ENCODE measurements at places on chromosomes 2 and 18.

GRCh38 chr2:3222636-3223035 is 155.0 kb downstream of the EIPR1 start:
- DNase-seq: no peak

DNA sequence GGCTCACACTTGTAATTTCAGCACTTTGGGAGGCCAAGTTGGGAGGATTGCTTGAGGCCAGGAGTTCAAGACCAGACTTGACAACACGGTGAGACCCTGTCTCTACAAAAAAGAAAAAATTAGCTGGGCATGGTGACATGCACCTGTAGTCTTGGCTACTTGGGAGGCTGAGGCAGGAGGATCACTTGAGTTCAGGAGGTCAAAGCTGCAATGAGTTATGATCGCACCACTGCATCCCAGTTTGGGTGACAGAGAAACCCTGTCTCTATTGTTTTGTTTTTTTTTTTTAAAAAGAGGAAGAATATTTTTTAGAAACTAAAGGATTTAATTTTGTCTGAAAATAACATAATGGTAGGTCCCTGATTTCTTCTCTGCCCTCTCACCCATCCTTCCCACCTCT is 79.4 kb upstream of the TMEM200C start:
- DNase-seq: no peak

DNA sequence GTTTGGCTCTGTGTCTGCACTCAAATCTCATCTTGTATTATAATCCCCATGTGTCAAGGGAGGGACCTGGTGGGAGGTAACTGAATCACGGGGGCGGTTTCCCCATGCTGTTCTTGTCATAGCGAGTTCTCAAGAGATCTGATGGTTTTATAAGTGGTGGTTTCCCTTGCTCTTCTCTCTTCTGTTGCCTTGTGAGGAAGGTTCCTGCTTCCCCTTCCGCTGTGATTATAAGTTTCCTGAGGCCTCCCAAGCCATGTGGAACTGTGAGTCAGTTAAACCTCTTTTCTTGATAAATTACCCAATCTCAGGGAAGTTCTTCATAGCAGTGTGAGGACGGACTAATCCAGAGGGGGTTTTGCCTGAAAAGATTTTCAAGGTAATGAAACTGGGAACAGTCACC is 245.4 kb downstream of the GALR1 start:
- no peak for DNase-seq

DNA sequence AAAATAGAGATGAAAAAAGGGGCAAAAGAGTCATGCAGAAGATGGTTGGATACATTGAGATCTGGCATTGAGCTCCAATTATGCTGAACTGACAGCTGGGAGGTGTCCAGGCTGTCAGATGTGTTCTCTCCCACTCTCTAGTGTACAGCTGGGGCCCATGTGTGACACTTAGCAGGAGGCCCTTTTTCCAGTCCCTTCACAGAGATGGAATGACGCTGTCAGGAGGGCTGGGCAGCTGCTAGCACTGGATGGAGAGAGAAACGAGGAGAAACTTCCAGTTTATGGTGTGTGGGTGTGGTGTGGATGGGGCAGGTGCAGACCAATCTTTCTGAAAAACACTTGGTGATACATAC is 437.7 kb upstream of the HS6ST1 start:
- no peak for DNase-seq

GRCh38 chr2:117222809-117223208 is 591.7 kb upstream of the DDX18 start:
- DNase-seq: no peak

DNA sequence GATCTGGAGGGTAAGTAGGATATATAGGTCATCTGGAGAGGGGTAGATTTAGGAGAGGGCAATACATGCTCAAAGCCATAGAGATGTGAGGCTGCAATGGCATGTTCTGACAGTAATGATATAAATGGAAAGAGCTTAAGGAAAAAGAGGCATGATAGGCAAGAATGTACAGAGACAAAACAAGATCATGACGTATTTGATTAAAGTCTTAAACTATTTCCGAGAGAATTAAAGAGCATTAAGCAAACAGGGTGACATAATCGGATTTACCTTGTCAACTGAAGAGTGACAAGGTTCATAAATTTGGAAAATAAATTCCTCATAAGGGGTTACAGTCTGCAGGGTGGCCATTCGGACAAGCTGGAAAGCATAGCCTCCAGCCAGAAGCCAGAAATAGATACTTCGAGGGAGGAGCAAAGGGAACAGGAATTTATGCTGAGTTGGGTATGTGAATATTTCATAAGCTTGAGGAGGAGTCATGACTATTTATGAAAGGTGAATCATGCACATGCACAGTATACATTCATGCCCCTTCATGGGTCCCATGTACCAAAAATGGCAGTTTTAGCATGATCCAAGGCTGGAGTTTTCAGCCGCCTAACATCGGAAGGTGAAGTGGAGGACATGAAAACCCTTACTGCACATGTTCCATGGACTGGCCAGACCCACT is 396.2 kb upstream of the VWC2L start:
- no peak for DNase-seq

DNA sequence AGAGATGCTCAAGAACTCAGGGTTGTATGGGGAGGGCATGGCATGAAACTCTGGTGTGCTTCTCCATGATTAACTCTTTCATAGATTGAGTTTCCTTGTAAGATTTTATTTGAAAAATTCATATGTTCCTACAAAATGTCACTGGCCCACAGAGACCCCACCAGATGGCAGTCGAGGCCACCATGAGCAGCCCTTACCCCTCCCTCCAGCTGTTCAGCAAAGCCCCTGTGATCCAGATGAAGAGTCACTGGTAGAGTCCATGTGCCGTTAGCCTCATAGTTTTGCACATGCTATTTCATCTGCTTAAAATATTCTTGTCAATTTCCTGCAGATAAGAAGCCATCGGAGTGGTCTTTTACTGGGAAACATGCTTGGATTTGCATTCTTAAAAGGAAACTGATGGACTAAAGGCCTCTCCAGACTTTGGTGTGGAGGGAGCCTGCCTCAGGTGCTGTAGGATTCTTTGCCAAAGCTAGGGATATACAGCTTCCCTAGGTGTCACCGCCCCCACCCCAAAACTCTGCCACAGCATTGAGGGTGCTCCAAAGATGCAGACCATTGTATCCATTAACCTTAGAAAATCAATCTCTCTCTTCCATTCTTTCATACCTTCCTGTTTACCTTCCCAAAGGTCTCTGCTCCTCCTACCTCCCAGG is 18.8 kb downstream of the ZNF385B start:
- no peak for DNase-seq

DNA sequence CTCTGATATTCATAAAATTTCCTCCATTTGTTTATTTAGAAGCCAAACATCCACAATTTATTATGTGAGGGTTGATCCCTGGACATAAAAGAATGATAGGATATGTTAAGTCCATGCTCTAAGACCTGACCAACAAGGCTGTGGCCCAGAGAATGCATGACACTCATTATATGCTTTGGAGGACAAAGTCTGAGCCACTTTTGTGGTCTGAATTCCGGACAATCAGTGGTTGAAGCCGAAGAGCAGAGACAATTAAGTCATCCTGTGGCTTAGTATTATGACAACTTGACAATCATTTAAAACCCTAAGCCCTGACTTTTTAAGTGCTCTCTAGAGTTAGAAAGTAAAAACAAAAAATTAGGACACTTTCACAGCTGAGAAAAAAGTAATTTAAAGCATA is 483.3 kb downstream of the PLCL1 start:
- no peak for DNase-seq

DNA sequence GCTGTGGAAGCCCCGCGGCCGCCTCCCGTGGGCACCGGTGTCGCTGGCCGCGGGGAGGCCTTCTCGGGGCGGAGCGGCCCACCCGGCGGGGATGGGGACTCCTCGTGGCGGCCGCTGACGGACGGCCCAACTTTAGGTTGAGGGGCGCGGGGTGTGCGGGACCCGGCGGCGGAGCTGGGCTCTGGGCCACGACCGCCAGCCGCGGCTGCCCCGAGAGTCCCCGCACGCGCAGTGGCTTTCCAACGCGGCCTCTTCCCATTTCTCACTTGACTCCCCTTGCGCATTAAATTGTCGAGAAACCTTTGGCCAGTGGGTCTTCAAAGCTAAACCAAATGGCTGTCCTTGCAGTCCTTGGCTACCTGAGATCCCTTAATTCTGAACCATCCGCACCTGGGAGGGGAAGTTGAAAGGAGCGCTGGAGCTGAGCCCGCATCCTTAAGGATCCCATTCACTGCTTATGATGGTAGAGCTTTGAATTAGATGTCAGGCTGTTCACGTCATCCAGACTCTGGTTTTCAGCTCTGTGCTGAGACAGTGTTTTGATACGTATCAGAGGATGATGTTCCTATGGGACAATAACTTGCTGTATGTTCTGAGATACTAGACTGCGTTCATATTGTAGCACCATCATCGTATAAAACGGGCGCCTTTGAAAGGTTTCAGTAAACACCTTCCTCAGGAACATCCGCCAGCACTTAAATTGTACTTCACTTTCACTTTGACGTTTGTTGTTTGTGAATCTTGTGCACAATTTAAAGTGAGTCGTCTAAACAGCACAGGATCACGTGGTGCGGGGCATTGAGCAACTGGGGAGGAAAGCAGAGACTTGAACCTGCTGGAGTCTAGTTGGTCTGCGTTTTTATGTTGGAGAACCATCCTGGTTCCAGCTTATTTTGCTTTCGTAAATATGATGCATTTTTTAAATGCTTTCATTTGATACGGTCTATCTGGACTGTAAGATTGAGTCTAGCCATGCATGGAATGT is 874 bp downstream of the CLIP4 start:
- DNase-seq: peak; percentile 88

GRCh38 chr2:231160701-231161100 is 35.9 kb upstream of the HTR2B start:
- no peak for DNase-seq

GRCh38 chr2:162197069-162197825 is 45.2 kb upstream of the GCG start:
- no peak for DNase-seq

- no peak for DNase-seq
These were observed 79.3 kb upstream of the ATP8B1 start for GRCh38 chr18:57882465-57882864.

DNA sequence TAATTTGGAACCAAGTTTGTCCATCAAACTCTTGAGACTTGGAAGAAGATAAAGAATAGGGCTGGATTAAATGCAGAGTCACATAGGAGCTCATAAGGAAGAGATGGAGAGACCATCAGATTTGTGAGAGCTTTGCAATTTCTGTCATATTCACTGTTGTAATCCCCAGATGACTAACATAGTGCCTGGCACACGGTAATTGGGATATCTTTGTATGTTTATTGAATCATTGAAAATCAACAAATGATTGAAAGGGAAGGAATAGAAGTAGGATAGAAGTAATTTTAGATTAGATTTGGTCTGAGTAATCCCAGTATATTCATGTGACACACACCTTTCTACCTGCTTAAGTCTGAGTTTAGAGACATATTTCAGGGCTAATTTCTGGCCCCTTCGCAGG is 75.4 kb downstream of the LCLAT1 start:
- no peak for DNase-seq

- no peak for DNase-seq
These were observed 46.7 kb upstream of the STK17B start for GRCh38 chr2:196218106-196218505.

DNA sequence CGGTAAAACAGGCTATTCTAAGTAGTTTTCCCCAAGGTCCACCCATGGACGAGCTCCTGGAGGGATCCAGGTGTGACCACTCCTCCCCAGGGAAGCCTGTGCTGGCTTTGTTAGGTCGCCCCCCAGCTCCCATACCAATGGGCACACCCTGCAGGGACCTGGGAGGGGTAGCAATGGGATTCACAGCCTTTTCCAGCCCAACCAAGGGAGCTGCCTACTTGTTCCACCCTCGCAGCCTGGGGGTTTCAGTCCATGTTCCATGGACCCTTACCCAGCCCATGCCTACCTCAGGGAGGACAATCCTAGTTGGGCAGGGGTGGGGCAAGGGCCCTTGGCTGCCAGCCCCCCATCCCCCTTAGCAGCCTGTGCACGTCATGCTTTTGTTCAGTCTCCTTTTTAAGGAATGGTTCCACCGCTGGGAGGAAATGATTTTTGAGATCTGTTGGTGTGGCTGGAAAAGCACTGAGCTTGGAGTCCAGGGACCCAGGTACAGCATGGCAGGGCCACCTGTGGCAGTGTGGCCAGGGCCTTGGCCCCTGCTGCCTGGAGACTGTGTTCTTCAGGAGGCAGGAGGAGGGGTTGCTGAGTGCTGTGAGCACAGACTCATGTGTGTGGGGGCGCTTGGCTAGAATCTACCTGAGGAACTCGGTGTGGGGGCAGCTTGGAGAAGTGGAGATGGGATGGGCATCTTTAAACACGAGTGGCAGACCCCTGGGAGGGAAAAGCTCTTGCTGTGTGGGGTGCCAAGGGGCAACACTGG is 166.8 kb downstream of the TWIST2 start:
- no peak for DNase-seq

GRCh38 chr18:63511285-63511684 is 30.9 kb upstream of the SERPINB12 start:
- no peak for DNase-seq

DNA sequence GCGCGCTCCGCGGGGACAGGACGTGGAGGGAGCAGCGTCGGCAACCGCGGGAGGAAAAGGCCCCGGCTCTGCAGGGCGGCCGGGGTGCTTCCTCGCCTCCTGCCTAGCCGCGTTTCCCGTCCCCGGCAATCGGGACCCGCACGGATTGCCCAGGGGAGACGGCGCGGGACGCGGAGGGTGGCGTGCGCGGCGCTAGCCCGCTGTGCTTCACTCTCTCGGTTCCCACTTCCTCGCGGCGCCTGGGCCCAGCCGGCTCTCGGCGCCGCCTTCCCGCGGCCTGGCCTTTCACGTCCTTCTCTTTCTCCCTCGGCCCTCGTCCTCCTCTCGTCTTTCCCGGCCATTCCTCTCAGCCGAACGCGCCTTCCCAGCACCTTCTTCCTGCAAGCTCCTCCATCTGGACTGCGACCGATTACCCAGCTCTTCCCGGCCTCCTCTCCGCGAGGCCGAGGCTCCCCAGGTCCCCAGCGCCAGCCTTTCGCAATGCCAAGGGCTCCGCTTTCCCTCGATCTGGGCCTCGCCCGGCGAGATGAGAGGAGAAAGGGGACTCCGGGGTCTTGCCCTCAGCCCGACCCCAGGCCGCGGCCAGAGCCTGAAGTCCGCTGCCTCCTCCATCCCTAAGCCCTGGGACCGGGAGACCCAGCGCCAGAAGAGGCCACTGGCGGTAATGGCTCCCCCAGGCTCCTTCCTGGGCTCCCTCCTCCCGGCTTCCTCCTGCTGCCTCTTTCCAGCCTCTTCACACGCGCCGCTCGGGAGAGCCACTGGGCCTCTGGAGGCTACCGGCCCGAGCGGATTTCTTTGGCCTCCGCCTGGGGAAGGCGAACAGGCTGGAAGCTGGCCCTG is 34.3 kb upstream of the ATP6V1B1 start:
- no peak for DNase-seq
